ENCODE measurements at places on chromosomes 4 and X.

GRCh38 chr4:17012451-17012850 is 114.0 kb upstream of the LDB2 start:
- H3K27me3 ChIP-seq: no peaks in the 10 kb centered on the region
- H3K4me3 ChIP-seq: no peak overlapping the region
- H3K36me3 ChIP-seq: no peaks in the 10 kb centered on the region
- DNase-seq: no peak

GRCh38 chrX:427812-428725 is 41.4 kb upstream of the PPP2R3B start:
- H3K36me3 ChIP-seq: peaks cover 4% of the 10 kb centered on the region
- no peak overlapping the region for H3K27ac ChIP-seq
- no peak overlapping the region for H3K4me3 ChIP-seq
- DNase-seq: no peak

DNA sequence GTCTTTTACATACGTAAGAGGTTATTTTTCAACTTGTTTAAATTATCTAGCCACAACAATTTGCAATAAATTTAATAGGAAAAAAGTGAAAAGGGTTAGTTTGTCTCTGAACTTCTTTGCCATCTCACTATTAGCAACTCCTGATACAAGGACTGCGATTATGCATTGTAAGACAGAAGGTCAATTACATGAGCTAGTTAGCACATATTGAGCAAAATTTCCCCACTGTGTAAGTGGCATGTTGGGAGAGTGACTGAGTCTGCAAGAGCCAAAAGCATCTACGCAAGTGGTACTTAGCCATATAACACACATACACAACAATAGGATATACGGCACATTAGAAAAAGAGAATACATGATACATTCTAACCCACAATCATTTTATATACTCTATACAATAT is 927.2 kb downstream of the STPG2 start:
- no peaks in the 10 kb centered on the region for H3K4me1 ChIP-seq
- no peaks in the 10 kb centered on the region for H3K36me3 ChIP-seq

DNA sequence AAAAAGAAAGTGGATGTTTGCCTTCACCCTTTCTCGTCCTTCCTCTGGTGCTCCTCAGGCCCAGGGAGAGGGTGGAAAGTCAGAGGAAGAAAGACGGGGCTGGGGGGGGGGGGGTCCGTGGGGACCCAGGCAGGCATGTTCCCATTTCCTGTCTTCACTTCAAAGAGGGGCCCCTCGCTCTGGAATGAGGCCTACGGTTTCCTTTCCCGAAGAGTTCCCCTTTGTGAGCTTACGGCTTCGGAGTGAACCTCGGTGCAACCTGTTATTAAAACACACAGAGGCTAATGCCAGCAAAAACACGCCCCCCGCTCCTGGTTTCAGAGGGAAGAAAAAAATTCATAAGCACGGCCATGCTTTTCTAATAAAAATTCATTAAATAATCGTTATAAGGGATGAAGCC is 40.1 kb downstream of the SHOX start:
- peaks cover 4% of the 10 kb centered on the region for H3K36me3 ChIP-seq
- H3K4me3 ChIP-seq: no peak overlapping the region
- peaks cover 11% of the 10 kb centered on the region for H3K27me3 ChIP-seq
- no peak for DNase-seq
- no peaks in the 10 kb centered on the region for H3K4me1 ChIP-seq

GRCh38 chrX:106649523-106650428 is 38.0 kb downstream of the RADX start:
- H3K36me3 ChIP-seq: peaks cover 27% of the 10 kb centered on the region
- H3K27ac ChIP-seq: no peak overlapping the region
- no peak overlapping the region for H3K4me3 ChIP-seq
- H3K27me3 ChIP-seq: no peaks in the 10 kb centered on the region

GRCh38 chr4:151614561-151614960 is 146.2 kb downstream of the GATB start:
- H3K36me3 ChIP-seq: no peaks in the 10 kb centered on the region
- peaks cover 5% of the 10 kb centered on the region for H3K27me3 ChIP-seq
- no peaks in the 10 kb centered on the region for H3K4me1 ChIP-seq
- H3K27ac ChIP-seq: no peak overlapping the region
- DNase-seq: no peak
- no peak overlapping the region for H3K4me3 ChIP-seq

DNA sequence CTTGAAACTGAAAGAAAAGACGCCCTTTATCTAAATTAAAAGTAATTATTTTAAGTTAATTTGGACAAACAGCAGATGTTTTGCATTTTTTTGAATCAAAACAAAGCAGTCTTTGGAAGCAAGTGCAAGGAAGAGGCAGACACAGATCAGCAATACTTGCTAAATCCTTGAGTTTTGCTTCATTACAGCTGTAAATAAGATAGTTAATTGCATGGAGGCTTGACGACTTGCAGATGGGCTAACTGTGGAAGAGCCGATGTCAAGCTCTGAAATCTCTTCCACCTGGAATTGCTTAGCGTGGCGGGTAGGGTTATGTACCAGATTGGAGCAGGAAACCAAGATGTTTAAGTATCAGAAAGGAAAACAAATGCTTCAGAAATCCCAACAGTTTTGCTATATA is 148.8 kb downstream of the POLA1 start:
- H3K27me3 ChIP-seq: no peaks in the 10 kb centered on the region
- no peaks in the 10 kb centered on the region for H3K4me1 ChIP-seq
- H3K4me3 ChIP-seq: no peak overlapping the region
- peaks cover 8% of the 10 kb centered on the region for H3K36me3 ChIP-seq

- H3K4me1 ChIP-seq: no peaks in the 10 kb centered on the region
- no peak overlapping the region for H3K27ac ChIP-seq
- no peak overlapping the region for H3K4me3 ChIP-seq
- H3K27me3 ChIP-seq: no peaks in the 10 kb centered on the region
- H3K36me3 ChIP-seq: no peaks in the 10 kb centered on the region
These were observed 836.6 kb upstream of the PRKX start for GRCh38 chrX:4550018-4550417.

DNA sequence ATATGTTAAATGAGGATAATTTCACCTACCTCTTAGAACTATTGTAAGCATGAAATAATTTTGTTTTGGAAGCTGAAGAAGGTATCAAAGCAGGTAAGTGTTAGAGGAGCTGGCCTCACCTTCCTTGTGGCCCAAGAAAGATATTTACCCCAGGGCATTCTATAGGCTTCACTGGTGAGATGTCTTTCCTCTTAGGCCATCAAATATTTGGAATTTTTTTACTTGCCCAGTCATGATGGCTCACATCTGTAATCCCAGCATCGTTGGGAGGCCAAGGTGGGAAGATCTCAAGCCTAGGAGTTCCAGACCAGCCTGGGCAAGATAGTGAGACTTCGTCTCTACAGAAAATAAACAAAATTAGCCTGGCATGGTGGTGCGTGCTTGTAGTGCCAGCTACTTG is 6.1 kb upstream of the SMS start:
- no peaks in the 10 kb centered on the region for H3K27me3 ChIP-seq
- H3K4me3 ChIP-seq: no peak overlapping the region
- H3K27ac ChIP-seq: no peak overlapping the region
- no peaks in the 10 kb centered on the region for H3K36me3 ChIP-seq
- no peak for DNase-seq
- H3K4me1 ChIP-seq: peaks cover 5% of the 10 kb centered on the region

DNA sequence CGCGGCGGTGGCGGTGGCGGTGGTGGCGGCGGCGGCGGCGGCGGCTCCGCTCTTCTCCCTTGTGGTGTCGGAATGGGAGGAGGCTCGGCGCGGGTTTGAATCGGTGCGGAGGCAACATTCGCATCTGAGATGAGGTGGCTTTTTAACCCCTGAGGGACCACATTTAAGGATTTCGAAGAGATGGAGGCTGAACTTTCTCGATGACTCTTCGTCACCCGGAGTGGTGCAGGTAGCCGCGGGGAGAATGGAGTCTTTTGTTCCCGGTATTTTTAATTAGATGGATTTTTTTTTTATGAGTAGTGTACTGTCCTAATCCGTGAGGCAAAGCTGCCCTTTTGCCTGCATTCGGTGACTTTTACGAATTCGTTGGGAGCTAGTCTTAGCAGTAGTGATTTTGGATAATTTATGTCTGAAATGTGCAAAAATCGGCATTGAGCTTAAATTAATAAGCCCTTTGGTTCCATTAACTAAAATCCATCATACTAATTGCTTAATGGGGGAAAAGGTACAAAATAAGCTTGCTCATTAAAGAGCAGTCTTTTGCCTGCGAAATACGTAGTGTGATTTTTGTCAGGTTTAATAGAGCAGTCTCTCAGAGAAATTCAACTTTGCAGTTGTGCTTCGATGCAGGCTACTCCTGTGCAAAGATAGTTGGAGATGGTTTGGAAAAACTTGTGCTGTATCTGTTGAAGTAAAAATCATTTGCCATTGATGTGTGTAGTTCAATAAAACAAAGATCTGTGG is 206.2 kb downstream of the TENM3 start:
- peak overlapping the region; percentile 51 for H3K4me3 ChIP-seq
- DNase-seq: no peak
- H3K27me3 ChIP-seq: peaks cover 19% of the 10 kb centered on the region
- H3K4me1 ChIP-seq: peaks cover 2% of the 10 kb centered on the region
- H3K36me3 ChIP-seq: peaks cover 2% of the 10 kb centered on the region

DNA sequence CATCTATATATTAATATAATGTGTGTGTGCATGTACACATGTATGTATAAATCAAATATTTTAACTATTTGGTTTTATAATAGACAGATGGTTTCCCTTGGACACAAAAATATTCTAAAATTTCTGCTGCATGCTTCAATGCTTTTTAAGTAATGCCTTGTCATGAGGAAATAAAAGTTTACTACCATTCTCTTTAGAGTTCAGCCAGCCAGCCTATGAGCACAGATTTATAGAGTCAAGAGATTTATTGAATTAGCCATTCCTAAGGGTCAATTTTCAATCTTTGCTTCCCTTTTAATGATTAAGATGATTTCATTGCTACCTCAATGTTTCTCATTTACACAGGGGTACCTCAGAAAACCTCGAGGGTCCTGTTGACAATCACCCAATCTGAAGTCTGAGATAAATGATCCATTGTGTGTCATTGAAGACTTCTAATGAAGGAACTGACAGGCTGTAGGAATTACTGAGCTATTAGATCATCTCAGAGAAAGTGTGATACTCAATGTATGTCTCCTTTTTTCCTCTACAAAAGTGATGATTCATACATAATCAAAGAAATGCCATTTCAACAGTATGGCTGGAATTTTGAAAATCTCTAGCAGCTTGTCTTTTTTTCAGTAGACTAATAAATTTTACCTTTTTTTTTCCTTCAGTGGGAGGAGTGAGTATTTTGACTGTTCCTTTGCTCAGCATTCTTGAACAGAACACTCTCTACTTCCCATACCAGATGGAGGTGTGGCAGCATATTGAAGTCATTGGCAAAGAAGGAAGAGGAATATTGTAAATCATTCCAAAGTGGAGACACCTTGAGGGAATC is 222.6 kb upstream of the PCDH18 start:
- no peak overlapping the region for H3K4me3 ChIP-seq
- H3K4me1 ChIP-seq: no peaks in the 10 kb centered on the region
- H3K36me3 ChIP-seq: no peaks in the 10 kb centered on the region
- no peaks in the 10 kb centered on the region for H3K27me3 ChIP-seq
- H3K27ac ChIP-seq: no peak overlapping the region

GRCh38 chr4:73902817-73903547 is 33.8 kb downstream of the CXCL1 start:
- no peaks in the 10 kb centered on the region for H3K4me1 ChIP-seq
- H3K27me3 ChIP-seq: no peaks in the 10 kb centered on the region
- H3K4me3 ChIP-seq: no peak overlapping the region
- no peak for DNase-seq
- no peaks in the 10 kb centered on the region for H3K36me3 ChIP-seq

DNA sequence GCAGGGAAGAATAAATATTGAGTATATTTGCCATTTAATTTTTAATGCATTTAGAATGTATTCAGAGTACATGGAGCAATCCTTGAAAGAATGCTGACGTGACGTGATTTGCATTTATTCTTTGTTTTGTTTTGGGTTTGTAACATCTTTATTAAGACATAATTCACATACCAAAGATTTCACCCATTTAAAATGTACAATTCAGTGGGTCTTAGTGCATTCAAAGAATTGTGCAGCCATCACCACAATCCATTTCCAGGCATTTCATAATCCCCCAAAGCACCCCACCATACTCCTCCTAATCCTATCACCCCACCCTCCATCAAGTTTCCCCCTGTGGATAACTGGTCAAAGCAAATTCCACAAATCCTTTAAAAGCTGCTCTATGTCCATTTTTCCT is 87.4 kb downstream of the FAM9B start:
- H3K4me1 ChIP-seq: no peaks in the 10 kb centered on the region
- no peak overlapping the region for H3K27ac ChIP-seq
- no peak for DNase-seq
- no peak overlapping the region for H3K4me3 ChIP-seq
- H3K36me3 ChIP-seq: no peaks in the 10 kb centered on the region

- H3K4me1 ChIP-seq: peaks cover 12% of the 10 kb centered on the region
- H3K27me3 ChIP-seq: peaks cover 7% of the 10 kb centered on the region
- no peak for DNase-seq
- H3K36me3 ChIP-seq: no peaks in the 10 kb centered on the region
These were observed 22.1 kb downstream of the KIT start for GRCh38 chr4:54679813-54680212.

GRCh38 chrX:123736333-123736921 is 3.6 kb upstream of the THOC2 start:
- no peak for DNase-seq
- H3K4me3 ChIP-seq: no peak overlapping the region
- no peak overlapping the region for H3K27ac ChIP-seq

- H3K4me3 ChIP-seq: no peak overlapping the region
- H3K4me1 ChIP-seq: peaks cover 3% of the 10 kb centered on the region
- no peaks in the 10 kb centered on the region for H3K36me3 ChIP-seq
- no peak overlapping the region for H3K27ac ChIP-seq
These were observed 97.8 kb upstream of the ANK2 start for GRCh38 chr4:112951362-112952312.

DNA sequence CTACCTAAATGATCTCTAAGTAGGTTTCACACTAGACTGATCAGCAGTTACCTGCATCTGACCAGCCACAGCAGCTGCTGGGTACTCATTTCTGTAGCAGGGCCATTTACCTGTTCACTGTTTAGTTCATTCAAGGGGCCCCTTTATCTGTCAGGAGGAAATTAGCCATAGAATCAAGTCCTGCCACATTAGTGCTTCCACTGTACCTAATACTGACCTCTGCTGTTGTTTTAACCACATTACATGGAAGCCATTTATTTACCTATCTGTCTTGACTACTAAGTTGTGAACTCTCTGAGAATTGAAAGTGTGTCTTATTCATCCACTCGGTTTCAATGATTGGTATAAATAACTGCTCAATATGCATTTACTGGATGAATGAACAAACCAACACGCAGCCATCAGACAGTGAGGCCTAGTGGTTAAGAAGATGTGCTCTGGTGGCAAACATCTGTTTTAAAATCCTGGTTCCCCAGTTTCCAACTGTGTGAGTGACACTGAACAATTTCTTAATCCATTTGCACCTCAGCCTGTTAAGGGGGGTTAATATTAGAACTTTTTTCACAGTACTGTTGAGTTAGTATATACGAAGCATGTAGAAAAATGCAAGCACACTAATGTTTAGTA is 30.0 kb upstream of the ANXA5 start:
- peak; percentile 28 for DNase-seq
- H3K36me3 ChIP-seq: no peaks in the 10 kb centered on the region
- H3K4me3 ChIP-seq: no peak overlapping the region
- no peaks in the 10 kb centered on the region for H3K27me3 ChIP-seq

- DNase-seq: no peak
- H3K27ac ChIP-seq: no peak overlapping the region
- H3K4me1 ChIP-seq: no peaks in the 10 kb centered on the region
- no peaks in the 10 kb centered on the region for H3K27me3 ChIP-seq
- H3K4me3 ChIP-seq: no peak overlapping the region
- H3K36me3 ChIP-seq: no peaks in the 10 kb centered on the region
These were observed 34.6 kb upstream of the FHL1 start for GRCh38 chrX:136112778-136113177.

Data from memory B cell (primary cell).